NB4 (cell line): ENCODE measurements at places on chromosomes 5 and 9.

- DNase-seq = no peak
Measured at GRCh38 chr9:127202461-127203169, 62.0 kb upstream of the GARNL3 start.

DNA sequence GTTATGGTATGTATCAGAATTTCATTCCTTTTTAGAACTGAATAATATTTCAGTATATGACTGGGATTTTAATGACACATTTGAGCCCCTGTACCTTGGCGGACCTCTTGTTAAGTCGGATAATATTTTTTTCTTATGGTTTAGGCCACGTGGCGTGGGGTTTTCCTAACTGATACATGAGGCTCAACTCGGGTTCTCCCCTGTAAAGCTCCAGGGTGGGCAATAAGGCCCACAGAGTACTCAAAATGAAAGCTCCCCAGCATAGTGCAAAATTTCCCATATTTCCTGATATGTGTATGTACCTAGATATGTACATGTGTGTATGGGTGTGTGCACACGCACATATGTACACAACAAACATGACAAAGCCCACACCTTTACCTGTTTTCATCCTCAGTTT lies 24.5 kb downstream of the TICAM2 start:
- no peak for DNase-seq

DNA sequence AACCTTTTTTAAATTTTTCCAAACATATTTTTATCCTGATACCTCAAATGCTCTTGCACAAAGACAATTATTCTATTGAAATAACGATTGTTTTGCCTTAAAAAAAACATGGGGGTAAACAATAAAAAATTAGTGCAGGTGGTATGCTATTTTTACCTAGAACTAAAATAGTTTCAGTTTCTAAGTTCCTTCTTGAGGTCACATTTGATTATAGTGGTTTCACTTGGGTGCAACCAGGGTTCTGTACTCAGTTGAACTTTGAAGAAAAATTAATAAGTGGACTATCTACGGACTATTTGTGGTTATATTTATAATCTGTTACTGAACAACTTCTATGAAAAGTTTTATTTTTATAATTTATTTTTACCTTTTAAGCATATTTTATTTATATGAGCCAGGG lies 387.1 kb upstream of the IZUMO3 start:
- no peak for DNase-seq

- DNase-seq = no peak
Measured at GRCh38 chr9:127277770-127278169, 13.2 kb downstream of the GARNL3 start.

- peak; percentile 66 for DNase-seq
Measured at GRCh38 chr5:159915904-159916840, at the start of gene ADRA1B. ADRA1B (plus strand) TSS chr5:159916482; CDS start chr5:159916906, 424 bp downstream.

DNA sequence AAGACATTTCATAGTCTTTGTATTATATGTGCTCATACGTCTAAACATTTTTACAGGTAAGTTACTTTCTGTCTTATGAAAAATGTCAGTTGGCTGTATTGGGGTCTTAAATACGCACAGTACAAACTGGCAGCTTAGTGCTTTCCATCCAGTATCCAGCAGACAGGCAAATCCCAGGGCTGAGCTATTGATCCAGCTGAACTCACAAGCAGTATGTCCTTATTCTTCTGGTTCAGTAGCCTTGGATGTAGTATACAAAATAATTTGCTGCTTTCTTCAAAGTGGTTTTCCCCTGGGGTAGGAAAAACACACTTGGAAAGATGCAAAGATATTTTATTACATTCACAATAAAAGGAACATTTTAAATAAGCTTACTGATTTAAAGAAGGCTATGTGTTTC lies 617.2 kb downstream of the NR2F1-AS1 start:
- no peak for DNase-seq

DNA sequence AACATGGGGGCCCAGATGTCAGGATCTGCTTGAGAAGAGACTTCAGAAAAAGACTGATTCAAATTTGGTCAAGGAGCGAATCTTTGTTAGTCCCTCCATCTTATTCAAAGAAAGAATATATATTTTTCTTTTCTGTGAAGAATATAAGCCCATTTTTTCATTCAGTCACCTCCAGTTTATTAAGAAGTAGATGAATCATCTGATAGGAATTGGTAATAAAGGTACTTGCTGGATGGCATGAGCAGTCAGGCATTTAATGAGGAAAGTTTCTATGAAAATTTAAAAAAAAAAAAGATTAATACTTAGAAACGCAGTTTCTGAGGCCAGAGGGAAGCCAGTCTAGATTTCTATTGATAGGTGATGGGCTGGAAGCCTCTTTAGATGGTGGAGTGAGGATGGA lies 373.1 kb upstream of the SMC2 start:
- no peak for DNase-seq

DNA sequence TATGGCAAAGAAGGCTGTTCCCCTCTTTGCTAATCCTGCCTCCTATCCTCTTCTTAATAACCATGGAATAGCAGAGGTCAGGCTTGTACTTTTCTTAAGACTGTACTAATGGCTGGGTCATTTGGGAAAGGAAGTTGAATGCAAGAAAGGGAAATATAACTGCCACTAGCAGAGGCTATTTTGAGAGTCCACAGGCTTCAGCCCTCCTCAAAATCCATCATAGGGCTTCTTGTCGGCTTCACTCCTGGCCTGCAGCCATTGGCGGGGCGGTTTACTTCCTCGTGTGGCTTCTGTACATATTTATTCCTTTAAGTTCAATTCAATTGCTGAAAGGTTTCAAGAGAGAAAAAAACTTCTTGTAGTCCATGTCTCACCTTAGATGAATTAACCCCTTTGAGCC lies 2.8 kb upstream of the PARP8 start:
- DNase-seq = peak; percentile 63

DNA sequence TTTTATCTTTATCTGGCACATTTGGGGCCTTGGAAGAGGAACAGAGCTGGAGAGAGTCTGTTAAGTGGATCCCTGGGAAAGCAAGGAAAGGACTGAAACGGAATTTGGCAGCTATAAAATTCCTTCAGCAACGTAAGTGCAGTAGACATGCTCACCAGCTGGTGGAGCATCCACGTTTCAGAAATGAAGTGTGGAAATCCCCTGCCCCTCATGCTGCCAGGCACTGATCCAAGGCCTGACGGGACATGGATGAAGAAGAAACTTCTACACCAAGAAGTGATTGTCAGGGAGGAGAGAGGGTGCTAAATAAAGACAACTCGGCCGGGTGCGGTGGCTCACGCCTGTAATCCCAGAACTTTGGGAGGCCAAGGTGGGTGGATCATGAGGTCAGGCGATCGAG lies 209.3 kb downstream of the ROR2 start:
- DNase-seq = no peak

DNA sequence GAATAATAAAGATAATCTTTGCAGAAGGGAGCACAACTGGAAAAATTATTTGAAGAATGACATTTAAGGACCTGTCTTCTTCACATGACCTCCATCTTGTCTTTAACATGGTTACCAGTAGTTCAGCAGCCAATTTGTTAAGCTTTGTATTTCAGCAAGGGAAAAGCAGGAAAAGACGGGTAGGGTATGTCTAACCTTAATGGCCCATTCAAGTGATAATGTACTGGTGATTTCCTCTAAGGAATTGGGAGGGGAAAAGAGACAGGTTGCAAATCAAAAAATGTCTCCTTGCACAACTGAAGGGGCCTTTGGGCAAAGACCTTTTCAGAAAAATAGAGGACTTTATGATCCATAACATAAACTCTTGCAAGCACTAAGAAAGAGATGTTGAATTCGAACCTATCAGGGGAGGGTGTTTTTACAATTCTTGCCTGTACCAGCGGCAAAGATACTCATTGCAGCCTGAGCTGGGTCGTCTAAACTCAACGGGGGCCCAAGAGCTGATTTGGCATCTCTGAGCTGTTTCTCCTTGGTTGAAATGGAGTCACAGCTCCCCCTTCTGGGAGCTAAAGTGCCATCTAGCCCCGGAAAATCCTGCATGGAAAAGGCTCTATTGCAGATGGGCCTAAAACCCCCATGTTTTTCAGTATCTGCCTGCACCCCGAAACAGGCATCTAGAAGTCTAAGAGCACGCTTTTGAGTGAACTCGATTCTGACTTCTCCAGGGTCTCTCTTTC lies 3.8 kb downstream of the BRINP1 start:
- peak; percentile 44 for DNase-seq

DNA sequence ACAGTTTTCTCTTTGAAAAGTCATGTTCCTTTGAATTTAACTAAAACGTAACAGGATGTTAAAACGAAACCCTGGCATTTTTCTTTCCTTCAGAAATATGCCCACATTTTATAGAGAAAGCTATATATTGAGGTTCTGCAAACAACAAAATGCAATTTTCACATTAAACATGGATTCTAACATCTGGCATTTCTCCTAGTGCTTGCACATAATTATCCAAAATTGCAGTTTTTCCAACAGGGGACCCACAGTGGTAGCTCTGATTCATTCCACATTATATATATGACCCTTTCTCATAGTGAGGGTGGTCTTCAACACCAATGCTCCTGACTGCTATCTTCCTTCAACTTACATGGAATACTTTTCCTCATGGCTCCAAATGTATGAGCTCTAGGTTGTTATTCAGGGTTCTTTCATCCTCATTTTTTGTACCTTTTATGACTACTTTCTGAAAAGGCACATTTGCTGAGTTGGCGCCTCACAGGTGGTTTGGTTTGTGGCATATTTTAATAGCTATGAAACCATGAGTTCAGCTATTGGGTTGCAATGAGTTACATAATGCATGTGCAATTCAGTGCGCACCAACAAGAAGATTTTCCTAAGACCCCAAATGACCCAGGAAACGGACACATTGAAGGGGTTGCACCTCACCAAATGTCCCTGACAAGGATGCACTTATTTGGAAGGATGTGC lies 551.7 kb downstream of the RAB3C start:
- DNase-seq = no peak

DNA sequence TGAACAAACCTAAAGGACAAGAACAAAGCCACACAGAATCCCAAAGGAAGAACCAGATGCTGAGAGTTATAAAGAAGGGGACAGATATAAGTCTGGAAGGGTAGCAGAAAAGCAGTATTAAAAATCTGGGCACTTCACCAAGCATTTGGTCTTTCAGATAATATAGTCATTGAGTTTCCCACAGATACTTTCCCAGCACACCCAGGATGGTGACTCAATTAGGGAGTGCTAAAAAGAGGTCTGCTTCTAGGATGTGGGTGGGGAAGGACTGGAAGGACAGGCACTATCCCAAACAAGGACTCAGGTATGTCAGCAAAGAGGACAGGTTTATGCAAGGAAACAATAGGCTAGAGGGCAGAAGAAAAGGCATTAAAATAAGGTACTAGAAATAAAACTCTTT lies 59.3 kb downstream of the DIAPH1 start:
- no peak for DNase-seq

DNA sequence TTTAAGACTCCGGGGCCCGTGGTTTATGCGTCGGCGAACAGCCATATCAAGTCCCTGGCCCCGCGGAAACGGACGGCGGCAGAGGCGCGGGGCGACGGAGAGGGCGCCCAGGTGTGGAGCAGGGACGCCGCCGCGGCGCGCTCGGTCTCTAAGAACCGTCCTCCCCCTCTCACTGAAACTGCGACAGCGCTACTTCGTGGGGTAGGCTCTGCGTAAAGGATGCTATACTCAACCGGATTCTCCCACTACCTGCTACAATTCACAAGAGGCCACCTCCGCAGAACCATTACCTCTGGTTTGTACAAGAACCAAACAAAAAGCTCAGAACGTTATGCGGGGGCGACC lies 404 bp downstream of the MRNIP start:
- DNase-seq = peak; percentile 57

- DNase-seq = peak; percentile 56
Measured at GRCh38 chr5:32538031-32538547, 47.3 kb upstream of the SUB1 start.

- DNase-seq = no peak
Measured at GRCh38 chr5:133466556-133467334, 145.6 kb downstream of the FSTL4 start.
